Renal cortical epithelial cell (primary cell): ENCODE measurements at places on chromosomes 5 and 9. TPM values are rescaled to one million over a fixed set of nuclear protein-coding genes. Genes with fewer than 3 reads are reported as not detected.

Gene SPINK13
- 1.4 and 1.8 TPM in 2 replicates for total RNA-seq

Gene NSMF
- total RNA-seq: 12.0 and 20.4 TPM in 2 replicates

Gene FLT4
- total RNA-seq: 0.35 and 0.55 TPM in 2 replicates

Gene RACK1
- 2,704 and 4,405 TPM in 2 replicates for total RNA-seq

DNA sequence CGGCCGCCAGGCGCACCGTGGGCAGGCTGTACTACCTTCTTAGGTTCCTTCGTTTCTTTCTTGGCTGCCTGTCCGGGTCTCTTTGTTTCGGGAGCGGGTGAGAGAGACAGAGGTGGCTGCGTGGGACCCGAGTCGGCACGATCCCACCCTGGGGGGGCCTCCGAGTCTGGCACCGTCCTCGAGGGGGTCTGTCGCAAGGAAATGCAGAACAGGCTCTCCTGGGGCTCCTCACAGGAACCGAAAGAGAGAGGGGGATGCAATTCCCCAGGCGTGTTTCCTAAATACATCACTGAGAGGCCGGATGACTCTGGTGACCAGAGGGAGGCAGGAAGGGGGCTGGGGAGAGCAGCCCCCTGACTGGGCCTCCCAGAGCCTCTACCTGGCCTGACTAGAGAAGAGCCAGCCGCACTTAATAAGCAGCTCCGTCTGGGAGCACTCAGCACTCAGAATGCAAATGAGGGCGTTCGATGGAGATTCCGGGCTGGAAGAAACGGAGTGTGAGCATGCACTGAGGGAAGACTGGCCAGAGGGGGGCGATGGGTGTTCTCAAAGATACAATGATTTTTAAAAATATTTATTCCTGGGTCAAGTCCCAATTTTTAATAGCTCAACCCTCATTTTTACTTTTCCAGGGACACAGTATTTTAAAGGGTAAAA lies 11.7 kb upstream of the INPP5E start:
- DNase-seq: no peak

DNA sequence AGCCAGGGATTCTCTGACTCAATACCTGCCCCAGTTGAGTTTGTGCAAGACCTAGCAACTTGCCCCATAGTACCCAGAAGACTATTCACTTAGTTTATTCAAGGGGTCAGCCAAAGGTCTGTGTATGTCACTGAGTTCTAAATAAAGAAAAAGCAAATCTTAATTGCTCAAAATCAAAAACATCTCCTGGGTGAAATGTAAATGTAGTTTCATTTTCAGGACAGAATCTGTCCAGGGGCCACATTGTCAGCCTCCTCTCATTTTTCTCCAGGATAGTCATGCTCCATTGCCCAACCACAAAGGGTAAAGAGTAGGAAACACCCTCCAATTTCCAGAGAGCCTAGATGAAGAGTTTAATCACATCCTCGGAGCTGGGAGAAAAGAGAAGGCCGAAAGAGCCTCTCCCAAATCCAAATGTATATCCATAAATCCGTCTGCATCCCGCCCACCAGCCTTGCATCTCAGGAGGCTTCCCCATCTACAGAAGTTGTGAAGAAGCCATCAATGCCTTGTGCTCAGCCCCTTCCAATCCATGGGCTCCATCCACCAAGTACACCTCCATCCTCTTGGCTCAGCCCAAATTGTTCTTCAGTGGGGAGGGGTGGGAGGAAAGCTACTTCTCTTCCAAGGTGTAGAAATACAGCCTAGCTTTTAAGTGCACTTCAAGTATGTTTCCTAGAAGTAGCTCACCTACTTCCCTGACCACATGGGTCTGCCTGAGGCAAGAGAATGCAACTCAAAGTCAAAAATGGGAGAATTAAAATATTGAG lies 26.9 kb downstream of the ADAM19 start:
- peak; percentile 92 for DNase-seq

DNA sequence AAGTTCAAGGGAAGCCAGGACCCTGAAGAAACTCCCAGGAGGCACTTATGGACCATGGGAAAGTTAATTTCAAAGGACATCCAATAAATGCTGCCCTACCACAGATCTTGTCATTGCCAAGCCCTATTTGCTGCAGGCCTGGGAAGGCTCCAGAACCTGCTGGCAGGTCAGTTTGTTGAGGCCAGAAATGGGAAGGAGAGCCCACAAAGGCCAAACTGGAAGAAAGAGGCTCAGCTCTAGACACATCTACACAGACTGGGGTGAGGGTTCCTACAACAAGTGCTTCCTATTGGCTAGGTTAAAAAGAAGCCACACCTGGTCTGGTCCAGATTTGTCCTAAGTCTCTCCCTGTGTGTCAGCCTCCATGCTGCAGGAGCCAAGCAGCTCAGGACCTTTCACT lies 94.4 kb downstream of the SIL1 start:
- no peak for DNase-seq

DNA sequence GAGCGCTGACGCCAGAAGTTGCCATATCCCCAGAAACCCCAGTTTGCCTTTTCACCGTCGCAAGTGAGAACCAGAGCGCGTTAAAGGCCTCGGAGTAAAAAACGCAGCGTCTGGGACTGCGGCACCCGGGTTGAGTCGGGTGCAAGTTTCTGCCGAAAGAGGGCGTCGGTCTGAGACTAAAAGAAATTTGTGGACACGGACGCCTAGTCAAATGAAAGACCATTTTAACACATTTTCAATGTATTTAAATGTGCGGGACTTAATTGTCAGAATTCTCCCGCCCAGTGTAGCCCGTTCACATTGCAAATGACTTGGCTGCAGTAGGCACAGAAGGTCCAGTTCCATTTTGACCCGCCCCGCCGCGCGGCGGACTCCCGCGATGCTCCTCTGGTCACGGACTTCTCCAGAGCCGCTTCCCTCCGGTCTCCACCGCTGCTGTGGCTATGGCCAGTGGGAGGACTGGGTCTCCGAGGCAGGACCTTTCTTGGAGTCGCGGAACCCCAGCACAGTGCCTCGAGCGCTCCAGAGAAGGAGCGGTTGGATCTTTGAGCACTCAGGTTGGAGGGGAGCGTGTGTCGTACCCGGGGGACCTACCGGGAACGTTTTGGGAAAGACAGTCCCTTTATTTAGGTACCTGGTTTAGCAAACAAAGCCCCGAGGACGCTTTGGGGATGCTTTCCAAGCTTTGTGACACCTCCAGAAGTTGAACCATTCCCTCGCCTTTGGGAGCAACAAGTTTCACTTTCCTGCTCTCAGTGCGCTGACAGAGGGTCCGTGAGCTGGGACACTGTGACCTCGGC lies 1.2 kb upstream of the NPR3 start:
- DNase-seq: peak; percentile 59

- DNase-seq: no peak
These were observed 276.9 kb upstream of the WWC1 start for GRCh38 chr5:168014433-168015123.

DNA sequence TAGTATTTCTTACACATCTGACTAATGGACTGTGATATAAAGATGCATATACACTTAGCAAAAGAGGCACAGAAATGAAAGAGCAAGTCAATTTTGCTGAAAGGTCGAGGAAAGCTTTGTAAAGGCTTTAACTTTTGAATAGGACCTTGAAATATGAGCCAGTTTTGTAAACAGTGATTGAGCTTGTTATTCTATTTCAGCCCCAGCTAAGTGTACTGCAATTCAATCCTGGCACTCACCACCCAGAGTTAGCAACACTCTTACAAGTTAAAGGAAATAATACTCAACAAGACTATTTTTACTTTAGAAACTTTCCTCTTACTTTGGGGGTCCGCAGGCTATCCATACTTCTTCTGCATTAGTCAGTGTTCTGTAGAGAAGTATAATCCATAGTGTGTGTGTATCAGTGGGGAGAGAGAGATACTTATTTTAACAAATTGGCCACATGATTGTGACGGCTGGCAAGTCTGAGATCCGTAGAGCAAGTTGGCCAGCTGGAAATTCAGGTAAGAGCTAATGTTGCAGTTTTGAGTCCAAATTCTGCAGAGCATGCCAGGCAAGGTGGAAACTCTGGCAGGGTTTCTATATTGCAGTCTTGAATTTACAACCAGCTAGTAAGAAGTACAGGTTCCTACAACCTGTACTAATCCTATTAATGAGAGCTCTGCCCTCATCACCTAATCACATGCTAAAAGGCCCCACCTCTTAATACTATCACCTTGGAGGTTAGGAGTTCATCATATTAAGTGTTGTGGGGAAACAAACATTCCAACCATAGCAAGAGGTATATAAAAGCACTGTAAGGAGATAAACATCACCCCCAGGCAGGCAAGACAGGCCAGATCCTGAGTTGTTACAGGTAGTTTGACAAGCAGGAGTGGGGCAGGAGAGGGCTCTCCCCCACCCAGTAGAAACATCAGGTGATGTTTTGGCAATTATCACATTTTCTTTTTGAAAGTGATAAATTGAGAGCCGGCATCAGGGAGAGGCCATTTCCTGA lies 33.6 kb downstream of the IL7R start:
- no peak for DNase-seq
